ENCODE measurements at places on chromosomes 16 and 17. TPM values are rescaled to one million over a fixed set of nuclear protein-coding genes. Genes with fewer than 3 reads are reported as not detected.

The MARCHF10 gene
- total RNA-seq = 1.2 TPM

The RAD51D gene
- 26.7 TPM for total RNA-seq

The CCL1 gene
- total RNA-seq = not detected

The HOXB1 gene
- not detected for total RNA-seq

The PKD1 gene
- total RNA-seq = 56.1 TPM

Measured in A549 treated with RU486 at 1 μM for 4 hours (cell line).